ENCODE measurements at places on chromosomes 7 and 10.
A peak's percentile ranks its signal among the peaks of the same experiment; 100 is the strongest.

DNA sequence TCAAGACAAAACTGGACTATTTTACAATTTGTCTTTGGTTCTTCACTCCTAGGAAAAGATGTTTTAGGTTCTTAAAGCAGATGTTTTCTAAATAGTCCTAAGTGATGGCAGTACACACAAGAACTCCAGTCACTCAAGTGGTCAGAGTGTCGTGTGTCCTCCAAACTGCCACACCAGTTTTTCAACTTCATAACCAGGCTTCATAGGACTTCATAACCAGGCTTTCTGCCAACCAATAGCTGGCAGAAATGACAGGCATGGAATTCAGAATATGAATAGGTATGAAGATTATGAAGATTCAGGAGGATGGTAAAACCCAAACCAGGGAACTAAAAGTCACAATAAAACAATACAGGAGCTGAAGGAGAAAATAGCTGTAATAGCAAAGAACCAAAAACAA lies 721.2 kb upstream of the SEMA3D start:
- DNase-seq, result no peak

GRCh38 chr7:99099499-99100077 lies 44.3 kb downstream of the SMURF1 start:
- no peak for DNase-seq

DNA sequence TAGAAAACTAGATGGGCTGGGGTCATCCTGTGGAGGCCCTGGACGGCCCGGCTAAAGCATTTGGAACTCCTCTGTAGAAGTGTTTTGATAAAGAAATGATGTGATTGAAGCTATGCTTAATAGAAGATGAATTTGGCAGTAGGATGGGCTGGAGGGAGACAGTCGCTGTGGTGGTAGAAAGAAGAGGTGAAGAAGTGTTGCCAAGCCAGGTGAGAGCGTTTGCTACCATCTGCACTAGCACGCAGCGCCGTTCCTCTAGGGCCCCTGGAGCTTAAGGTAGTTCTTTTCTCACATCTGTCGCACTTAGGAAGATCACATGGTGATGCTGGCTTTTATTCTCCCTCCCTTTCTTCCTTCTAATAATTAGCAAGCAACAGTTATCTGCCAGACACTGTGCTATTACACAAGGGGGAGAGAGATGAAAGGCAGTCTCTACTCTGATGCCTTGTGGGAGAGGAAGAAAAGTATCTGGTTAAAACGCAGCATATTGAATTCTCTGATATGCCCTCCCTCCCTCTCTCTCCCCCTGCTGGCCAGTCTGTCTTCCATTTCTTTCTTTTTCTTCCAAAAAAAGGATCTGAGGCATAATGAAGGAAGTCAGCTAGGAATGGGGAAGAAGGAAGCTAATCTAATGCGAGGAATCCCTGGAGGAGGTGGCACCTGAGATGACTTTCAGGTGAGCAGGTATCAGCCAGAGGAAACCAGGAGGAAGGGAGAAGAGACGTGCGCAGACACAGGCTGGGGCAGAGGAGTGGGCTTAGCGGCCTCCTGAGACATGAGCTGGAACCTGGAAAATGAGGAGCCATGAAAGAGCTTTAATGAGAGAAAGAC lies 162.3 kb upstream of the KLF14 start:
- DNase-seq, result peak; percentile 46

DNA sequence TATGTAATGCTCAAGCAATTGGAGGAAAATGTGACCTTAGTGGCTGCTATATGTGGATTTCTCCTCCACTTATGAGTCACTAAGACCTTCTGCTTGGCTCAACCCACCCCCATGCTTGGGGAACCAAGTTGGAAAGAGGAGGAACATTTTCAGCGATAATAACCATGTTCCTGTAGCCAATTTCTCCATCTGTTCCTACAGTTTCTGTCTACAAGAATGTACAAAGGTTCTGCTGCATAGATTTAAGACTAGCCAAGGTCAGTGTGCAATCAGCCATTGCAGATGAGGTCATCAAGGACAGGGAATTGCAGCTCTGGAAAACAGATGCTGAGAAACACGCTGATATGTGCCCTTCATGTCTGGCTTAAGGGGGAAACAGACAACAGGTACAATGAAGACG lies 5.6 kb upstream of the NRCAM start:
- DNase-seq, result no peak

GRCh38 chr10:132360766-132361447 lies 28.9 kb downstream of the LRRC27 start:
- DNase-seq, result peak; percentile 37

- no peak for DNase-seq
Measured at GRCh38 chr10:121771966-121772365, 155.9 kb downstream of the ATE1 start.

All from NAMALWA (cell line).